HFFc6 (cell line): ENCODE measurements at places on chromosomes 4 and X. TPM values are rescaled to one million over a fixed set of nuclear protein-coding genes. Genes with fewer than 3 reads are reported as not detected.

DNA sequence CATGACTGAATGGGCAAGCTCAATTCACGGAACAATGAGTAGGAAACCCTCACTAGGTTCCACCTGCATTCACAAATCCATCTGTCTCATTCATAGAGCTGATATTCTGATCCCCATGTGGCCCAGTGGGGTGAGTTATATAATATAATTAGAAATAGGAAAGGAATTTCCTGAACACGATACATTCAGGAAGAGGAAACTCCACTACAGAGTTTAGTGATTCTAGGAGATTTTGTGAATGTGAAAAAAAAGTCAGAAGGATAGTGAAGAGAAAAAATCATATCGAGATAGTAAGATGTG is 471.2 kb downstream of the GASK1B start:
- no peak for DNase-seq

SLC6A8 gene
- 15.1 to 32.7 TPM (median 27.4 TPM) in 3 replicates for total RNA-seq

GRCh38 chr4:108702960-108703359 is 52.6 kb downstream of the OSTC start:
- DNase-seq: no peak

DNA sequence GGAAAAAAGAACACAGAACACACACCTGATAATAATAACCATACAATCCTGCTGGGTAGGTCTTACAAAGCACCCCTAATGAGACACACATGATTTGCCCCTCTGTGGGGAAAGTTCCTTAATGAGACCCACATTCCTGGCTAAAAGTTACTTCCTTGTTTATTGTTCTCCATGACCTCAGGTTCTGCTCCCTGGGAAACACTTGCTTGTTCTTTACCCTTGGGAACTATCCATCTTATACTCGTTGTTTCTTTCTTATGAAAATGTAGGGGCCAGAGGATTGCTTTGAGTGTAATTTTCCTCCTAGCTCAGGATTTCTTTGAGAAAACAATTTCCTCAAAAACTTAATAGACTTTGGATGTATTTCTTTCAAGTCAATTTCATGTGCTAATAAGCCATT is 52.1 kb upstream of the PCDH10 start:
- no peak for DNase-seq

- no peak for DNase-seq
Measured at GRCh38 chr4:5451243-5451642, 257.1 kb downstream of the EVC2 start.
